NCI-H2029 (cell line): ENCODE measurements at places on chromosomes 3 and 15.

DNA sequence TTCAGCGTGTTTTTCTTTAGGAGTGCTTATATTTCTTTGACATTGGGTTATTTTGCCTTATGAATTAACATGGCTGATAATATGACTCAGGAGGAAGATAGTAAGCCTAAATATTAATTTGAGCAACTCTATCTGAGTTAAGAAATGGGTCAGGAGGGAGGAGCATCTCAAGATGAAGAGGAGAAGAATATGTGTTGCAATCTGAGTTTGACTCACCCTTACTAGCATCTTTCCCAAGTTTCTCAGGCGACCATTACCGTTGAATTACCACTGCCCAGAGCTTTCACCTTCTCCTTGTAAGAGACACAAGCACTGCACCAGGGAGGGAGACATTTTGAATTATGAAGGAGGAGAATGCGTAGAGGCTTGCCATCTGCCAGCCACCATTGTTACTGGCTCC is 138.3 kb upstream of the MYRIP start:
- no peak for DNase-seq

- DNase-seq: no peak
Observed at GRCh38 chr3:185711255-185711870, 113.5 kb downstream of the IGF2BP2 start.

- no peak for DNase-seq
Observed at GRCh38 chr3:63753567-63753966, 65.5 kb upstream of the C3orf49 start.

- no peak for DNase-seq
Observed at GRCh38 chr3:134504132-134504531, 18.3 kb downstream of the CEP63 start.

GRCh38 chr3:138609898-138610266 is 1.3 kb downstream of the FAIM start:
- no peak for DNase-seq

GRCh38 chr15:101727186-101727585 is 2.9 kb upstream of the TARS3 start:
- DNase-seq: no peak

GRCh38 chr3:147620906-147621305 is 211.7 kb downstream of the ZIC1 start:
- no peak for DNase-seq

DNA sequence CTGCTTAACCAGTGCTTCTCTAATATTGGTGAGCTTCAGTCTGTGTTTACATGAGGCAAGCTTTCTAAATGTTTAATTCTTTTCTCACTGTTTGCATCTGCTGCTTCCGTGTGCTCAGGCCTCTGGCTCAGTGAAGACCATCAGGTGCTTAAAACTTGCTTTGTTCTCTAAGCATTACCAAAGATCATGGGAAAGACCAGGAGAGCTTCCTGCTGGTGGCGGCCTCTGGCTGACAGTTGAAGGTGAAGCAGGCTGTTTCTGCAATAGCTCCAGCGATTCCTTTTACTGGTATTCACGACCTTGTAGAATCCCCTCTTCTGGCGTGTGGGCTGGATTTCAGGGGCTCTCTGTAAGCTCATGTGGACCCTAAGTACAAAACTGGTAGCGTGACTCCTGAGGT is 45.1 kb downstream of the EDEM1 start:
- DNase-seq: no peak

DNA sequence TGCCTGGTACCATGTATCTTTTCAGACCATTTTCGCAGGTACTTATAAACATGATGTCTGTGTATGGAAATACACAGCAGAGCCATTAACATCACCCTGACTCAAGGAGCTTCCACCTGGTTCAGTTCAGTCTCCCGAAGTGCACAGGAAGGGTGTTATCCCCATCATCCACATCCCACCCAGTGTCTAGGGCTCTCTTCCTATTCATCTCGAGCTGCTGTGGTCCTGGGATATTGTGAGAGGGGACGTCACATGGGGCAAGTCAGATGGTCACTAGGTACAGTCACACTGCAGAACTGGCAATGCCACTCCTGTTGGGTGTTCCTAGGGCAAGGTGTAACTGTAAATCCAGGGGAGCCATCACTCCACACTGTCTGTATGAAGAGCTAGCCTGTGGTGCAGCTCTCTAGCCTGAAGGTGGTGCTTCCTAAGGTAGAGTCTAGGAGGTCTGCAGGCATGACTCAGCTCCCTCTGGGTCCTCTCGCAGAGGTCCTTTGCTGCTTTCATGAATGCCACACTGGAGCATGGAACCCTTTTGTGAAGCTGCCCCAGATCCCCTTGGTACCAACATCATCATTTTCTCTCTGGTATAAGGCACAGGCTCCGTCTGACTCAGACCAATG is 13.9 kb downstream of the ISLR2 start:
- no peak for DNase-seq

- no peak for DNase-seq
Observed at GRCh38 chr15:90660195-90660998, 56.7 kb upstream of the BLM start.

GRCh38 chr3:142087676-142088075 is 61.7 kb downstream of the TFDP2 start:
- DNase-seq: no peak
